ENCODE measurements at places on chromosomes 5 and 9.

- no peak for DNase-seq
Measured at GRCh38 chr5:1886846-1887587, 4.3 kb upstream of the IRX4 start.

- DNase-seq = no peak
Measured at GRCh38 chr9:115364991-115365390, 247.0 kb upstream of the TNC start.

DNA sequence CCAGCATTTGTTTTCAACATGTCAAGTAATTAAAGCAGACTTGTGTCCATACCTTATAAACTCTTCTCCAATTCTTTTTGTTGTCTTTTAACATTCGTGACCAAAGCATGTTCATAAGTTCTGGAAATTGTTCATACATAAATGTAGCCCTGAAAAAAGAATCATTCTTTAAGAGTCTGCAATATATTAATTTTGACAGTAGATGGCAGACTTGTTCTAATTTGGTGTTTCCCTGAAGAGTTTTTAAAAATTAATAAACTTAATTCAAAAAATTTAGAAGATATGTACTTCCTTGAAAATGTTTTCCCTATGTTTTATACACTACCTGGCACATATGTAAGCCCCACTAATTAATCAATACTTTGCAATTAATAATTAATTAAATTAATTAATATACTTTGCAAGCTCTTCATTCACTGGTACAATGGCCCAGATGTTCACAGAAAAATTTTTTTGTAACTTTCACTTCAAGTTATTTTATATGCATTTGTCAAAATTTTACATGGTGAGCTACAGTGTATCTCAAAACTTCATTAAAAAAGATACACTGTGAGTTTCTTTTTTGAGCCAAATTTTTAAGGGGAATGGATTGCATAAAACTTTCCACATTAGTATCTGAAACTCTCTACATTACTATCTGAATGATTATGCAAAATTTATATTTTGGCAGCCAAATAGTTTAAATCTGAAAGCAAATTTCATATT is 42.1 kb downstream of the CLINT1 start:
- no peak for DNase-seq

DNA sequence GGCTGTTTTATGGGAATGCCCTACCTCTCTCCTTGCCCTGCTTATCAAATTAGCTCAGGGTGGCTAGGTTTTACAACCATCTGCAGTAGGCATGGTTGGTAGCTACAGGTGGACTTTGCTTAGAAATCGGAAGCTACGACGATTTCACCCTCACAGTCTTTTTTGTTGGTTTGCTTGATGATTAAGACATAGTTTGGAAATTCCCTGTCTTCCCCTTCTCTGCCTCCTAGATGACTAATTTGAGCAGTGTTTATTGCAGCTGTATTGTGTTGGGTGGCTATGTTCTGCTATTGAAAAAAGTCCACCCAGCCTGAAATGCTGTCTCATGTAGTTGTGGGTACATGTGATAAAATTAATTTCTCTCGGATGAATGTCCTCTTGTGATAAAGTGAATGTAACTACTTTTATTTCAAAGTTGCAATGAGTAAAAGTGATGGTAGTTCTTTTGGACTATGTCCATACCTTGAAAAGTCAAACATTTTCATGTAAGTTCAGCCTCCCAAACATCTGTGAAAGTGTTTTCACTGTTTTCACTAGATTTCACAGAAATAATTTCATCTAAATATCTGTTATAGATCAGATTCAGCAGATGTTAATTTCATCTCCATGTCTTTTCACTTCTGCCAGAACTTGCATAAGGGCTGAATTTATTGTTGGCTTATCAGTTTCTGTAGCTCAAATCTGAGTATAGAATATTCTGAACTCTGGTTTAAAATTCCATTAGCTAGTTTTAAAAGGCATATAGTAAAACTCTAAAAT is 37.3 kb upstream of the FYB1 start:
- peak; percentile 60 for DNase-seq

DNA sequence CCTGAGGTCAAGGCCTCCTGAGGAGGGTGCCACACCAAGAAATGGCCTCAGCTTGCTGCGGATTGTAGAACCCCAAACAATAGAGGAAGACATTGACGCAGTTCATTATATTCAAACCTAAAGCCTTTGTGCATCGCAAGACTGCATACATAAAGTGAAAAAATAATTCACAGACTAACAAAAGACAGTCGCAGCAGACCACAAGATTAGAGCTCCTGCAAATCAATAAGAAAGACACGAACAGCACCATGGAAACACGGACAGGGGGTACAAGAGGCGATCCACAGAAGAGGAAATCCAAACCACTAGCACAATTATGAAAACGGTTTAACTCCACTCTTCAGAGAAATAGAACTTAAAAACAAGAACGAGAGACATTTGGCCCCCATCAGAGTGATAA is 10.0 kb upstream of the TCOF1 start:
- DNase-seq = no peak

DNA sequence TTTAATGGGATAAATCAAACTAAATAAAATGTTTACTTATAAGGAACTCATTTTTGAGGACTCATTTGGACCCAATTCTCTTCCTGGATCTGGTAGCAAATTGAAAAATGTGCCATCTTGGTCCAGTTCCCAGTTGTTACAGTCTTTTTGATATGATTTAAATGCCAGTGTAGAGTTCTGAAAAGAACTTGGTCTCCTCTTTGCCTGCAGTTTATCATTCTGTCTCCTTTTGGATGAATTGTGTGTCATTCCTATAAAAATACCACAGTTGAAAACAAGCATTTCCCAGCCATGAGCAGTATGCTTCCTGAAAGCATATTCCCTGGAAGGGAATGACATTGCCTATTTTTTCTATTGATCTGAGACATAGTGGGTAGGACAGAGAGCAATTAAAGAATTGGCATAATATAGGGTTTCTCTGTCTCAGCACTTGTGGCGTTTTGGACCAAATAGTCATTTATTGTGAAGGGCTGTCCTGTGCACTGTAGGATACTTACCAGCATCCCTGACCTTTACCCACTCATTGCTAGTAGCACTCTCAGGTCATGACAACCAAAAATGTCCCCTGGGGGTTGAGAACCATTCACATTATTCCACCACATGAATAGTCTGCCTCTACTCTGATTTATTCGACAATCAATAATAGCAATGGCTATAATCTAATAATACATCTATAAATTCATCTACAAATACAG is 181.8 kb downstream of the NXNL2 start:
- DNase-seq = no peak

- DNase-seq = no peak
Measured at GRCh38 chr5:14109771-14110170, 33.4 kb upstream of the TRIO start.

DNA sequence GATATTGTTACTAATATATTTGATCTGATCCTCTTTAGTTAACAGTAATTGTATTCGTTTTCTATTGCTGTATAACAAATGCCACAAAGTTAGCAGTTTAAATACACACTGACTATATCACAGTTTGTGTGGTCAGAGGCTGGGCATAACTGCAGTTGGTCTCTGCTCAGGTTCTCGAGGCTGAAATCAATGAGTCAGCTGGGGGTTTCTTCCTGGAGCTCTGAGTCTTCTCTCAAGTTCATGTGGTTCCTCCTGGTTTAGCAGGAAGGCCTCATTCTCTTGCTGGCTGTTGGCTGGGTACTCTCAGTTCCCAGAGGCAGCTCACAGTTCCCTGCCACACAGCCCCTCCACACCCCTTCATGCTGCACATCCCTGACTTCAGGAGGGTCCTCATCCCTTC is 20.7 kb downstream of the COL23A1 start:
- no peak for DNase-seq

- no peak for DNase-seq
Measured at GRCh38 chr5:149143470-149143869, 2.2 kb downstream of the ABLIM3 start.

GRCh38 chr9:120917929-120918762 is 8.4 kb downstream of the TRAF1 start:
- DNase-seq = no peak

GRCh38 chr5:66807743-66808142 is 211.6 kb downstream of the MAST4 start:
- peak; percentile 44 for DNase-seq
